ENCODE measurements at places on chromosomes 12 and 14.

GRCh38 chr12:95184121-95184520, 33.1 kb downstream of the FGD6 start:
- no peak for DNase-seq

DNA sequence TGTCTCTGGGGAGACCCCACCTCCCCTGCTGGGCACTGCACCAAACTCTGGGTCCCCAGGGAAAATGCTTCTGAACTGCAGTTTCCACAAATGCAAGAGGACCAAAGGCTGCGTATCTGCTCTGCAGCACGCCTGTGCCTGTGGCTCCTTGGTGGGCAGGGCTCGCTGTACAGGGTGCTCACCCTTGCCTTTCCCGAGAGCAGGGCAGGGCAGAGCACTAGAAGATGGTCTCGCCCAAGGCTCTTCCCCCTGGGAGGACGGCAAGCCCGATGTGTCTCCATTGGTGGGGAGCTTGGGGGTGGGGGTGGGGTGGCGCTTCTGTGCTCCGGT, 175.3 kb upstream of the RTL1 start:
- no peak for DNase-seq

DNA sequence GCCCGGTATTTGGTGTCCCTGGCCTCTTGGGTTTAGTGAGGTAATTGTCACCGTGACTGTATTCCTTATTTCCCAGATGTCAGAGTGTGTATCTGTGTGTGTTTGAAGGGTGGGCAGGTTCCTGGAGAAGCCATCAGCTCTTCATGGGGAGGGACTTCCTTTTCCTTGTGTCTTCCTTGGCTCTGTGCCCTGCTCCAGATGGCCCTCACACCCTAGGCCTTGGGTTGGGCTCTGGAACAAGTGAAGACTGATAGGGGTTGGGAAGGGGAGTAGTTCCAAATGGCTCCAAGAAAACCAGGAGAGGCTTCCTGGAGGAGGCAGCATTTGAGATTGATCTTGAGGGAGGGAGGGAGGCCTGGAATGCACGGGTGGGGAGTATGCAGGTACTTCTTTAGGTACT, 43.8 kb upstream of the PRIMA1 start:
- no peak for DNase-seq

DNA sequence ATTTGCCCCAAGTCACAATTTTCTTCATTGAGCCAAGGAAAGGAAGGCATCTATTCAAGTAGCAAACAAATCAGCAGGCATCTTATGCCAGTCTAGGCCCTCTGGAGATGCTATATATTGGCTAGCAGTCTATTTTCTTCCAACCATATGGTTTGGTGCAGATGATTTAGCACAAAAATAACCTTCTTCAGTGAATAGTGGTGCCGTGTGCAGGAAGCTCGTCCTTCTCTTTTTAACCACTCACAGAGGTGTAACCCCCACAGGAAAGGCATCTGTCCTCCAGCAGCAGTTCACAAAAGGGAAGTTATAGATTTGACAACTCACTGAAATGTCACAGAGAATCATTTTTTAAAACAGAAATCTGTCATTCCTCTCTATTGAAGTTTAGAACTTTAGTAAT, 445.7 kb upstream of the SYT1 start:
- no peak for DNase-seq

DNA sequence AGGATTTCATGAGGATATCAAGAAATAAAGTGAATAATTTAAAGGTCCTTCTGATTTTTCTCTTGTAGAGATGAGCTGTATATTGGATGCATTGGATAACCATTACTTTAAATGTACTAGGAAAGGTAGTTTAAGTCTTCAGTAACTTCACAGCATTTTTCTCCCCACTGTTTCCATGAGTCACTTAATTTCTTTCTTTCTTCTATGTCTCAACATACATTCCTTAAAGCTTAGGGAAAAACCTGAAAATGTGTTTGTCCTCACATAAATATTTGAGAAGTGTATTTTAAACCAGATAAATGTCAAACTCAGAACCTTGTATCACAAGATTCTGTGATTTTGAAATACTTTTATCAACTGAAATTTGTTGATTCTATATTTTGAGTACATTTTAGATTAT, 1970.2 kb upstream of the FLRT2 start:
- peak; percentile 55 for DNase-seq

DNA sequence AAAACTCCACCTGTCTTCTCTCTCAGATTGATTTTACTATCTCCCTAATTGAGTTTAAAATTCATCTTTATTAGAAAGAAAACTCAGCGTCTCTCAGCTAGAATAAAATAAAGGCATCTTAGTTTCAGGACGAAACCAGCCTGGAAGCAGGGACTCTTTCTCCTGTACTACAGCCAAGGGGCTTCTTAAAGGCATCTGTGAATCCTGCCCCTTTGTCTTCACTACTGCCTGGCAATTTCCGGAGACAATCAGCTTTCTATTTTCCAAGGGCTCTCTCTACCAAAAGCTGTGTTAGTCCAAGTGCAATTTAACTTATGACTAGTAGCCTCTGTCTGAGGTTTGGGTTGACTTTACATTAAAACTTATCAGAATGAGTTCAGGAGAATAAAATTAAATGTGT, 623.3 kb upstream of the FOXG1 start:
- no peak for DNase-seq

DNA sequence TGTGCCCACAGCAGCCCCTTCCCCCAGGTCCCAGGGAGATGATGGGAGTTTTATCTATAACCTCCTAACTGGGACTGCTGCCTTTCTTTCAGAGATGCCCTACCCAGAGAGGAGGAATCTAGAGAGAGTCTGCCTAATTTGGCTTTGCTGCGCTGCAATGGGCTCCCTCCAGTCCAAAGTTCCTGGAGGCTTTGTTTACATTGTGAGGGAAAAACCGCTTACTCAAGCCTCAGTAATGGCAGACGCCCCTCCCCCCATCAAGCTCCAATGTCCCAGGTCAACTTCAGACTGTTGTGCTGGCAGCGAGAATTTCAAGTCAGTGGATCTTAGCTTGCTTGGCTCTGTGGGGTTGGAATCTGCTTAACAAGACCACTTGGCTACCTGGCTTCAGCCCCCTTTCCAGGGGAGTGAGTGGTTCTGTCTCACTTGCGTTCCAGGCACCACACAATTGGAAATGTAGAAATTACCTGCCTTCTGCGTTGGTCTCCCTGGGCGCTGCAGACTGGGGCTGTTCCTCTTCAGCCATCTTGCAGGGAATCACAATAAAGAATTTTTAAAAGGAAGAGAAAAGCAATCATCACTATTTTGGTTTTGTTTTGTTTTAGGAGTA, 262.5 kb downstream of the FOXG1 start:
- DNase-seq = peak; percentile 67

DNA sequence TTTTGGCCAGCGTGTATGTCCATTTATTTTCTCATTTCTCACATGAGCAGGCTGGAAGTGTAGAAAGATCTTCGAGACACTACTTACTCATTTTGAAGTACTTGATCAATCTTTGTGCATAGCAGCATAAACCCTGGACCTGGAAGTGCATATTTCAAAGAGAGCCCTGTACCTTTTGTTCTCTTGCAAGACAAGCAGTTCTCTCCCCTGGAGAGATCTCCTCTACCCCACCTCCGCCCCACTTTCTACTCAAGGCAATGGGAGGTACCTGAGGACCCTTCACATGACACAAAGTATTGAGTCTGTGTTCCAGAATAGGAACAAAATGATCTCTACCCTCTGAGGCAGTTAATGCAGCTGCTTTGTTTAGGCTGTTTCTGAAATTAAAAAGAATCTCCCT, 27.4 kb upstream of the RASSF3 start:
- no peak for DNase-seq

GRCh38 chr12:5588176-5588575, 156.3 kb downstream of the NTF3 start:
- DNase-seq = no peak

- no peak for DNase-seq
These were observed 2.1 kb upstream of the TEDC1 start for GRCh38 chr14:105488781-105489541.

- DNase-seq = peak; percentile 63
These were observed 415.4 kb downstream of the ZFP36L1 start for GRCh38 chr14:68377459-68377858.

GRCh38 chr14:42961509-42961908, 1354.8 kb downstream of the LRFN5 start:
- no peak for DNase-seq

All from fibroblast of villous mesenchyme (primary cell).